ENCODE measurements at places on chromosomes 13 and 19.

- no peak for DNase-seq
Measured at GRCh38 chr19:40744554-40745401, 5.5 kb downstream of the ACTMAP start.

DNA sequence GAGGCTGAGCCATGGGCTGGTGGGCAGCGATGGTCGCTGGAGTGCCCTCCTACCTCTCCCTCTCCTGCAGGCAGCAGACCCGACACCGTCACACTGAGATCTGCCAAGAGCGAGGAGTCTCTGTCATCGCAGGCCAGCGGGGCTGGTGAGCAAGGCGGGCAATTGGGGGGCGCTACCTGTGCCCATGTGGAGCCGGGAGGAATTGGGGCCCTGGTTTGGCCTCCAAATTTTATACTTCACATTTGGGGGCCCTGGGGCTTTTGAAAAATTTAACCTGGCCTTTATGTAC, 9.9 kb downstream of the ARHGAP33 start:
- DNase-seq = no peak

- no peak for DNase-seq
Measured at GRCh38 chr13:113639616-113640262, 18.3 kb downstream of the ATP4B start.

DNA sequence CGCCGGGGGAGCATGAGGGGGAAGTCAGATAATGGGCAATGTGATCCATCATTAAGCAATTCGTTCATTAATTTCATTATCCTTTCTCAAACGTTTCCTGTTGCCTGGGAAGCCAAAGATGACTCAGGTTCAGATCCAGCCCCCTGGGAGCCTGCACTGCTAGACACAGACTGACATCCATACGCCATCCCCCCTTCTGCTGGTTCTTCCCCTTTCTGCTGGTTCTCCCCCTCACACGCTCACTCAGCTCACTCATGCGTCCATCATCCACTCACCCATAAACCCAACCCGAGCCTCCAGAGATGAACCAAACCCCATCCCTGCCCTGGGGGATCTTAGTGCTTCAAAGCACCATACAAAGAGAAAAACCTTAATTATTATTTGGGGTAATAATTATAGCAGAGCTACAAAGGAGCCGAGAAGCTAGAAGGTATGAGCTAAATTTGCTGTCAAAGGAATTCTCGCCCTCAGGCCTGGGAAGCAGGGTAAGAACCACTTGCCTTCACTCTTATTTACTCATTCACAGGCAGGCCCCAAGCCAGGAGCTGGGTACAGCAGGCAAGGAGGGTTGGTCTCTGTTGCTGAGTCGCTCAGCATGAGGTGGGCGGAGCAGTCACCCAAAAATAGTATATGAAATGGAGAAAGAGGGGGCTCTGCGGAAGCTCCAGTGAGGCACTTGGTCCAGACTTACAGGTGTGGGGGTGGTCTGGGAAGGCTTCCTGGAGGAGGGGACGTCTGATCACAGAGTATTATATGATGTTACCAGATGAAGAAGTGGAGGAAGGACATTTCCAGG, 7.0 kb upstream of the ZNF444 start:
- no peak for DNase-seq

DNA sequence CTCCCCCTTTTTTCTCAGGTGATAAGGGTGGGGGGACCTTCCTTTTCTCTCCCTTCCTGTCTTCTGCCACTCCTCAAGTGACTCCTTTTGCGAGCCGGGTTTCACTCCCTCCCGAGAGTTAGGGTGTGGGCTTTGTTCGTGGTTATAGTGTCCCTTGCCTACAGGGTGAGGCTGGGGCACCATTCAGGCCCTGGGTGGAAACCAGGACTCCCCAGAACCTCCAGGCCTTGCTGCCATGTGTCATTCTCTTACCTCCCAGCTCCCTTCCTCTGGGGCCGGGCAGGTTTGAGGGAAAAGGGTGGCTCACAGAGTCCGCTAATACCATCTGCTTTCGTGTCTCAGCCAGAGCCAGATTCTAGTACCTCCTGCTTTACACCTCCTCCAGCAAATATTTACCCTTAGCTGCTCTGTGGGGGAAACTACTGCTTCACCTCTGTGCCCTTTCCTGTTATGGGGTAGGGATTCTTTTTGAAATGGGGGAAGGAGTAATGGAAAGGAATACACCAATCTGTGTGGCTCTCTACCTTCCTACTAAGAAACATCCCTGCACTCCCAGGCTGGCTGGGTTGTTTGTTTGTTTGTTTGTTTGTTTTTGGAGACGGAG, 2.8 kb downstream of the ACTN4 start:
- DNase-seq = no peak

DNA sequence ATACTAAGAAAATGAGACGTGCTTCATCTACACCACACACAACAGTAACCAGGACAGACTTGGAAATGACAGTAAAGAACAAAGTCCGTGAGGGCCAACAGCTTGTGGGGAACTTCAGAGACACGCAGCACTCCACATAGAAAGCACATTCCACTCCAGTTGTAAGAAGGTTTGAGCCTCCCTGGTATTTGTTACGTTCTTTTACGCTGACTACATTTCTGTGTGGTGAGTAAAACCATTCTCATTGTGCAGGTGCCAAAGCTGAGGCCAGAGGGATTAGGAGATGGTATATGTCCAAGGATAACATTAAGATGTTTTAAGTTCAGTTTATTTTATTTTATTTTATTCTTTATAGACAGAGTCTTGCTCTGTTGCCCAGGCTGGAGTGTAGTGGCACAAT, 1189.9 kb downstream of the UQCRFS1 start:
- DNase-seq = no peak

DNA sequence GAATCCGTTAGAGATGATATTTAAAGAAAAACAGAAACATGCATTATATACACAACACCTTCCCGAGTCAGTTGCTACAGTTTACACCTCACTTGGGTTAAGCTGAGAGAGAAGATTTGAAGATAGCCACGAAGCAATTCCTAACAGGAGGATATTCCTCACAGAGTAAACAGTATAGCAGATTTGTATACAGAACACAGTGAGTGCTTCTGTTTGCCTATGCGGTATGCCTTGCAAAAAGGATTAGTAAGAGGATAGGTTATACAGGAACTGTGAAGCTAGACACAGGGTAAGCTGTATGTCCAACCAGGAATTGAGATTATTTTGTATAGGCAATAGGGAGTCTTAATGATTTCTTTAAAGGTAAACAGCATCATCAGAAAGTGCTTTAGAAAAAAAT, 471.8 kb downstream of the LIG4 start:
- no peak for DNase-seq

- DNase-seq = no peak
Measured at GRCh38 chr19:49681830-49682229, 4.8 kb downstream of the PRMT1 start.

DNA sequence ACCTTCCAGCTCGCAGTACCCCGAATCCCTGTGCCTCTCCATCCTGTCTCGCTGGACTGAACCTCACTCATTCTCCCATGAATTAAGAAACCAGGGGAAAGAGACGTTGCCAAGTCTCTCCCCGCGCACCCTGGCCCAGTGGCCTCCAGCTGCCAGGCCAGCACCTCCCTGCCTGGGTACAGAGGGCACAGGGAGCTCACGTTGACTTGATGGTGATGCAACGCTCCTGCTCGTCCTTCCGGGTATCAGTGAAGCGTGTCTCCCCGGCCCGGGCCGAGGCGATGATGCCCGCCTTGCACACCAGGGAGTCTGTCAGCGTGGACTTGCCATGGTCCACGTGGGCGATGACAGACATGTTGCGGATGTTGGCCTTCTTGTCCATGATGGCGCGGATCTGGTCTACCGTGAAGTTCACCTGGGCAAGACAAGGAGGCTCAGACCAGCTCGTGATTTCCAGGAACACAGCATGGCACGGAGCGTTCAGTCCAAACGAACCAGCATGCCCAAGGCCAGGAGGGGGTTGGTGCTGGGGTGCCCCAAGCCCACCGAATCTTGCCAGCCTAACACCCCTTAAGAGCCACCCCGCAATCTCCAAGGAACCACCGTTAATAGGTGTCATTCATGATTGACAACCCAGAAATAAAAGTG, 1.2 kb downstream of the EEF2 start:
- DNase-seq = no peak

GRCh38 chr19:31261019-31261602, 88.1 kb downstream of the TSHZ3 start:
- DNase-seq = no peak
